Activated CD8-positive, alpha-beta memory T cell treated with anti-CD3 and anti-CD28 coated beads, Interleukin-2, amount 10 ng/mL, durations not matched to agents 7 days and 5 days (primary cell): ENCODE measurements at places on chromosomes 5 and 9.

DNA sequence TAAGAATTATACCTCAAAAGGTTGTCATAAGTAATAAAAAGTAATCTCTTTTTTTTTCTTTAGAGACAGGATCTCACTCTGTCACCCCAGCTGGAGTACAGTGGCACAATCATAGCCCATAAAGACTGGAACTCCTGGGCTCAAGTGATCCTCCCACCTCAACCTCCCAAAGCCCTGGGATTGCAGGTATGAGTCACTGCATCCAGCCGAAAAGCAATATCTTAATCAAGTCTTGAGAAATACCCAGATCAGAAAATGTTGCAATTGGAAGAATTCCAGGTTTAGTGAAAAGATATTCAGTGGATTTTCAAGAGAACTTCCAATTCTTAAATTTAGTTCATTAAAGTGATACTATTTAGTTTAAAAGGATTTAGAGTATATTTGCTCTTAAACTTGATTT is 40.9 kb upstream of the IDNK start:
- DNase-seq = no peak

GRCh38 chr5:17794201-17794600 is 159.9 kb downstream of the TAF11L14 start:
- no peak for DNase-seq

DNA sequence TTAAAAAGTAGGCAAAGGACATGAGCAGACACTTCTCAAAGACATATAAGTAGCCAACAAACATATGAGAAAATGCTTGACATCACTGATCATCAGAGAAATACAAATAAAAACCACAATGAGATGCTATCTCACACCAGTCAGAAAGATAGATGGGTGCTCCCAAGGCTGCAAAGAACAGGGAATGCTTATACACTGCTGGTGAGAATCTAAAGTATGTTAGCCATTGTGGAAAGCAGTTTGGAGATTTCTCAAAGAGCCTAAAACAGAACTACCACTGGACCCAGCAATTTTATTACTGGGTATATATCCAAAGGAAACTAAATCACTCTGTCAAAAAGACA is 154.2 kb downstream of the NDUFS4 start:
- no peak for DNase-seq

- no peak for DNase-seq
These were observed 23.3 kb downstream of the NOTCH1 start for GRCh38 chr9:136522314-136523237.

DNA sequence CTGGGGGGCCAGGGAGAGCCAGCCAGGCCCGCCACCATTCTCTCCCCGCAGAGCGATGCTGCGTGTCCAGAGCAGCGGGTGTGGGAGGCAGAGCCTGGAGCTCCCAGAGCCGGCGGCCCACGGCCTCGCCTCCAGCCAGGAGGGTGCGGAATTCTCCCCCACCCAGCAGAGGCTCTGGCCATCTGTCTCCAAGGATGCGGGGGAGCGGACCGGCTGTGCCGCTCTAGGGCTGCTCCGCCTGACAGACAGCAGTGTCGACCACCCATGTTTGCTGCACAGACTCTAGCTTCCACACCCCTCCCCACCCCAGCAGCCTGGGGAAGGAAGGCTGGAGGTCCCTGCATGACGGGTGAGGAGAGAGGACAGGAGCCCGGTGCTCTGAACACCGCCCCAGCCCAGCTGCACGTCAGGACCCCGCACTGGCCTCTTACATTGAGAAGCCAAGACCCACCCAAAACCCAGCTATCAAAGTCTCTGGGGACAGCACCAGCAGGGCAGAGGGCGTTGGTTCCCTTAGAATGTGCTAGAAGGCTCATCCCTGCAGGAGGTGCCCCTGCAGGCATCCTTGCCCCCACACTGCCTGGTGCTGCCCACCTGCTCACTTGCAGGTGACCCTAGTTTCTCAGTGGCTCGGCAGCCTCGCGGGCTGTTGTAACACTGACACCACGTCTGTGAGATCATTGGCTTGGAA is 29.7 kb upstream of the FCN1 start:
- DNase-seq = no peak

DNA sequence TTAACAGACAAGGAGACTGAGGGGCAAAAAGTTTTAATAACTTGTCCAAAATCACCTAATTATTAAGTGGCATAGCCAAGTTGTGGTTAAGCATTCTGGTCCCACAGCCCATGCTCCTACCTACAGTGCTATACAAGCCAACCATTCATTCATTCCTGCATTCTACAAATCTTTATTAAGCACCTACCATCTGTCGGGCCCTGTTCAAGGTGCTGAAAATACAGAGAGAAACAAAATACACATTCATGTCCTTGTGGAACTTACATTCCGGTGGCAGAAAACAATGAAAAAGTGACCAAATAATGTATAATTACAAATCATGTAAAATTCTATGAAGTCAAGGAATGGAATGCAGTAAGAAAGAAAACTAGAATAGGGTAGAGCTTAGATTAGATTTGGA is 27.8 kb upstream of the CDH6 start:
- DNase-seq = no peak

GRCh38 chr5:118326481-118327045 is 661.8 kb downstream of the DTWD2 start:
- DNase-seq = no peak

- DNase-seq = no peak
These were observed 391.7 kb downstream of the RAB3C start for GRCh38 chr5:58974601-58975000.

DNA sequence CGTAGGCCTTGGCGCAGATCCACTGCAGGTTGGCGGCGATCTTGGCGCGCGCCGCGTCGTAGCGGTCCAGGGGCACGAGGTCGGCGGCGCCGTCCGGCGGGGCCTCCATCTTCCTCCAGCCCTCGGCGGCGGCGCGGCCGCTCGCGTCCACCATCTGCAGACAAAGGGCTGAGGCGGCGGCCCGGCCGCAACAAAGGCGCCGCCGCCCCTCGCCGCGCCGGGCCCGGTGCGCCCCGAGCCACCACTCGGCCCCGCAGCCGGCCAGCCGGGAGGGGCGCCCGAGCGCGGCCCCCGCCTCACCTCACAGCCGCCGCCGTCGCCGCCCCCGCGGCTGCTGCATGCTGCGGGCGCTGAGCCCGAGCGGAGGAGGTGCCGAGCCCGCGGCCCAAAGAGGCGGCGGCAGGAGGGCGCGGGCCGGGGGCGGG is 328 bp downstream of the CAMSAP1 start:
- DNase-seq = no peak

- no peak for DNase-seq
These were observed 761.2 kb downstream of the TAF11L14 start for GRCh38 chr5:18395126-18396110.

- DNase-seq = peak; percentile 43
These were observed 482.9 kb downstream of the AGTPBP1 start for GRCh38 chr9:85258823-85259370.

GRCh38 chr9:82320566-82320965 is 332.0 kb downstream of the SPATA31D1 start:
- no peak for DNase-seq

DNA sequence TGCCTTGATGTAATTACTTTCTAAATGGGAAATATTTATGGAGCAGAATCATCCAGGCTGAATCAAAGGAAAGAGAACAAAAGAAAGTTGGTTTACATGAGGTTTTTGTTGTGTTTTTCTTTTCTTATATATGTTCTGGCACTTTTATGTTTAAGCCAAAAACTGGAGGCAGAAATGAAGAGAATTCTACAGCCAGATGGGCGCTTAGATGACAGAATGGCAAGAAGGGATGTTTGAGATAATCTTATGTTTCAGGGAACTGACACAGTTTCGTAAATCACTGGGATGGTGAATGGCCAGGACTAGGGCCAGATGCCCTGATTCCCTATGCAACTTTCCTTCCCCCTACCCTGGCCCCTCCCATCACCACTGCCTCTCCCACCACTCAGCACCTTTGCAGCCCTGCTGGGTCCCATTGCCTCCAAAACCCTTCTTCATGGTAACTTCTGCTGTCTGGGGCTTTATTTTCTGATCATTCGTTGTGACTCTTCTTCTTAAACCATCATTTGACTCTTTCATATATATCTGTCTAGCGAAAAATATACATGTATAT is 111.8 kb downstream of the EFNA5 start:
- no peak for DNase-seq

DNA sequence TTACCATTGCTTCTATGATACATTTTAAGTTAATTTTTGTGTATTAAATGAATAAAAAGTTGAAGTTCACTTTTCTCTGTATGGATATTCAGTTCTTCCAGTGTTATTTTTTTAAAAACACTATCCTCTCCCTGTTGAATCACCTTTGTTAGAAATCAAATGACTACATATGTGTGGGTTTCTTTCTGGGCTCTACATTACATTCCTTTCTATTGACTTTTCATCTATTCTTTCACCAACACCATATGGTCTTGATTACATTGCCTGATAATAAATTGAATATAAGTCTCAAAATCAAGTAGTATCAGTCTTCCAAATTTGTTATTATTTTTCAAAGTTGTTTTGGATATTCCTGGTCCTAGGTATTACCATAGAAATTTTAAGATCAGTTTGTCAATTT is 7.3 kb upstream of the RASEF start:
- DNase-seq = no peak

DNA sequence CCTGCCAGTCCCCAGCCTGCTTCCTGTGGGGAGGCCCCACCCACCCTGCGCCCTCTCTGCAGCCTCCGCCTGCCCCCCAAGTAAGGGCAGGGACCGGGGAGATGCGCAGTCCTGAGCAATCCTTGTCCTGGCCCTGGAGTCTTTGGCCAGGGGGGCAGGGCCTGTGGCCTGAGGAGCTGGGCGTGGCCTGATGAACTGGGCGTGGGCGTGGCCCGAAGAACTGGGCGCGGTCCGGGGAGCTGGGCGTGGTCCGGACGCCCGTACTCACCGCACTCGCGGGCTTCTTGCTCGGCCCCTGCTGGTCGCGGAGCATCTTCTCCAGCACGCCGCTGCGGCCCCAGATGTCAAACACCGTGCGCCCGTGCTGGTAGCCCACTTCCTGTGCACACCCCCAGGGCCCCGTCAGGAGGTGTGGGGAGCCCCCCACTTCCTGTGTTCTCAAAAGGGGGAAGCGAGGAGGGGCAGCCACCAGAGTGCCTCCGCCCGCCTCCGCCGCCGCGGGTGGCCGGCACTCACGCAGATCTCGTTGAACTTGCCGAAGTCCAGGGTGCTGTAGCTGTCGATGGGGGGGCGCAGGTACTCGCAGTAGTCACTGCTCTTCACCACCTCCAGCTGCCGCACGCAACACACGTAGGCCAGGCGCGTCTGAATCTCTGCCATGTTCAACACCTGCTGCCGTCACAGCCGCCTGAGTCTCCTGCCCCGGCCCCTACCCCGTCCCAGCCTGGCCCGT is 2.7 kb upstream of the NSMF start:
- peak; percentile 97 for DNase-seq

DNA sequence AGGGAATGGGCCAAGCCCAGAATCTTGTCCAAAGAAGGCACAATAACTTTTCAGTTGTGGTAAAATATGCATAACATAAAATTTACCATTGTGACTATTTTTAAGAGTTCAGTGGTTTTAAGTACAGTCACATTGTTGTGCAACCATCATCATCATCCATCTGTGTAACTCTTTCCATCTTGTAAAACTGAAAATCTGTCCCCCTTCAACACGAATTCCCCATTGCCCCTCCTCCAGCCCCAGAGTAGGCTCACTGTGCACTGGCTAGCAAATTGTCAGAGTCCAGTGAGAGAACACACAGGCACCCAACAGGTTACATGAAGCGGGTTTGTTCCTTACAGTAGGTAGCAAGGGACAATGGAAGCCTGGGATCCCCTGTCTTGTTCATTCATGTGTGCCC is 13.7 kb downstream of the BARX1 start:
- DNase-seq = no peak

DNA sequence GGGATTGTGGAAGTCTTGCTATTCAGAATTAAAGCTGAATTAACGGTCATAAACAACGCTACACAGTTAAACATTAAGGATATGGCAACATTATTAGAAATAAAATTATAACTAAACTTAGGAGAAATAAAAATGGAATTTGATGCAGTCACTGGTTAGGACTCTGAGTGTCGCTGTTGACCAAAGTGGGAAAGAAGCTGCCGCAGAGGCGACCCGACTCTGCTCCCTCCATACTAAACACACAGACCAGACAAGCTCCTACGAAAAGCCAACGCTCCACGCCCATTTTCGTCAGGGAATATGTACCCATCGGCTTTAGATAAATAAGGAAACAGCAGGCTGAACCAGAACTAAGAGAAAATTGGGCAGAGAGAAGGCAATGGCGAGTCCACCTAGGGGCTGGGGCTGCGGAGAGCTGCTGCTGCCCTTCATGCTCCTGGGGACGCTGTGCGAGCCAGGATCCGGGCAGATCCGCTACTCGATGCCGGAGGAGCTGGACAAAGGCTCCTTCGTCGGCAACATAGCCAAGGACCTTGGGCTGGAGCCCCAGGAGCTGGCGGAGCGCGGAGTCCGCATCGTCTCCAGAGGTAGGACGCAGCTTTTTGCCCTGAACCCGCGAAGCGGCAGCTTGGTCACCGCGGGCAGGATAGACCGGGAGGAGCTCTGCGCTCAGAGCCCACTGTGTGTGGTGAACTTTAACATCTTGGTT is at the start of gene PCDHGA5:
TSS of gene PCDHGA5 (plus strand) at position 211 of the 709 bp plus-strand sequence. CDS start at position 380, 169 bp downstream.
- DNase-seq = no peak

DNA sequence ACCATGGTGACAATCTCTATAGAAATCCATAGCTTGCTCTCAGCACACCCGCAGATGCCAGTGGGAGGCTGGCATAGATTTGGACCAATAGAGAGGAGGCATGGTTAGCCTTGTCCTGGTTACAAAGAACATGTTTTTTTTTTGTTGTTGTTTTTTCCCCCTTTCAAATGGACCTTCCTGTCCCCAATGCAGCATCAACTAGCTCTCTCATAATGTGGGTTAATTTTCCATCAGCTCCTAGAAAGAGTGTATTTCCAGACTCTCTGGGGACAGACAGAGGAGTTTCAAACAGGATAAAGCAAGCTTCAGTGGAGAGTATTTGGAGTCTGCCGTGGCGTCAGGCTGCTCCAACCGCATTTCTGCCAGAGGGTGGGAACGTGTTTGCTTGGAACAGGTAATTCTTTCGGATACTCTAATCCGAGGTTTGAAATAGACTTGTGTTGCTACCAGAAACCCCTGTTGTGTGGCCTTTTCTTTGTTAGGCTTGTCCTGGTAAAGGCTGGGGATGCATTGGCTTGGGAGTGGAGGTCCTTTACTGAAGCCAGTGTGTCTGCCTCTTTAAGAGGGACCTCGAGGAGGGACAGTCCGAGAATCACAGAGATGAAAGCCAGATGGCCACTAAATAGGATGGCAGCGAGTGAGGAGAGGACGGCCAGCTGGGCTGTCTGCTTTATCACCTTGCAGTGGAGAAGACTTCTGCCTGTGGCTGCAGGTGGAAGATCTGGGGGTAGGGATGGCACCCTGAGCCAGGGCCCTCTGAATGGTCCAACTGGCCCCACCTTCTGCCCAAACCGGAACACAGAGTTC is 130.5 kb upstream of the CPEB4 start:
- DNase-seq = no peak

DNA sequence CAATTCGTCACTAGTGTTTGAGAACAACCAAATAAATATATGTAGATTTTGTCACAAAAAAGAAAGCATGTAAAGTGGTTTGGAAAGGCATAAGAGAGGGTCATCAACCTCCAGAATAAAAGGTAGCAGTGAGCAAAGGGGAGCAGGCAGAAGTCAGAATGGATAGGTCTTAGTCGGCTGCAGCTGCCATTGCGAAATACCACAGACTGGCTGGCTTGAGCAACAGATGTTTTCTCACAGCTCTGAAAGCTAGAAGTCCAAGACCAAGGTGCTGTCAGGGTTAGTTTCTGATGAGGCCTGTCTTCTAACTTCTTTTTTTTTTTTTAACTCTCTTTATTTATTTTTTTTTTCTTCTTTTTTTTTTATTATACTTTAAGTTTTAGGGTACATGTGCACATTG is 208.1 kb upstream of the PIK3R1 start:
- DNase-seq = no peak
